ENCODE measurements at places on chromosomes 4 and X. TPM values are rescaled to one million over a fixed set of nuclear protein-coding genes. Genes with fewer than 3 reads are reported as not detected.

The SPANXN3 gene
- not detected for total RNA-seq

- peak; percentile 0 for DNase-seq
Observed at GRCh38 chrX:40644176-40644575, 3.2 kb downstream of the CXorf38 start.

DNA sequence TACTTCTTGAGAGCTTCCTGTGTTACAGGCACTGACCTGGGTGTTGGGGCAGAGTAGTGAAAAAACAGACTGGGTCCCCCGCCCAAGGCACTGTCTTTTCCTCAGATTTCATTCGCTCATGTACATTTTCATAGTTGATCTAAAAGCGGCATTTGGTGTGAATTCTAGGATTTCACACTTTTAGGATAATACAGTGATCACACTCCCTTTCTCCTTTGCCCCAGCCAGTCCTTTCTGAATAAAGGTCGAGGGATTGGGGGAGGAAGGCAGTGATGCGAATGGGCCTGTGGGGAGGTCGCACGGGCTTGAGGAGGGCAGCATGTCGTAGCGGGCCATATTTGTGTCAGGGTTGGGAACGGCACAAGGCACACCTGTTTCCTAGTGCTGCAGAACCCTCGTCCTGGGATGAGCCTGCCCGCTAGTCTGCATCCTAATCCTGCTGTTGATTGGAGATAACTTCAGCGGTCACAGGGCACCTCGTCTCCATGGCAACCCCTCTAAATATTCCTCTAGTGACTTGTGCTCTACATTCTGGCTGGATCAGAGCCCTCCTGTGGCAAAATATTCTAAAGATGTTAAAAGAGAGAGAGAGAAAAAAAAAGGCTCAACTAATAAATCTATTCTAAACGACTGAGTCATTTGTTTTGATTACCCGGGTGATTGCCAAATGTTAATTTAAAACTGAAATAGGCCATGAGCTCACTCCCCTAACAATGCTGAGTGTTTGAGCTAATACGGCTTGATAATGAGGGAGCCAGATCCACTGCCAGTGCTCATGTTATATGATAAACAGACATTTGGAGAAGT lies 21.8 kb downstream of the FHL1 start:
- DNase-seq, result peak; percentile 59

DNA sequence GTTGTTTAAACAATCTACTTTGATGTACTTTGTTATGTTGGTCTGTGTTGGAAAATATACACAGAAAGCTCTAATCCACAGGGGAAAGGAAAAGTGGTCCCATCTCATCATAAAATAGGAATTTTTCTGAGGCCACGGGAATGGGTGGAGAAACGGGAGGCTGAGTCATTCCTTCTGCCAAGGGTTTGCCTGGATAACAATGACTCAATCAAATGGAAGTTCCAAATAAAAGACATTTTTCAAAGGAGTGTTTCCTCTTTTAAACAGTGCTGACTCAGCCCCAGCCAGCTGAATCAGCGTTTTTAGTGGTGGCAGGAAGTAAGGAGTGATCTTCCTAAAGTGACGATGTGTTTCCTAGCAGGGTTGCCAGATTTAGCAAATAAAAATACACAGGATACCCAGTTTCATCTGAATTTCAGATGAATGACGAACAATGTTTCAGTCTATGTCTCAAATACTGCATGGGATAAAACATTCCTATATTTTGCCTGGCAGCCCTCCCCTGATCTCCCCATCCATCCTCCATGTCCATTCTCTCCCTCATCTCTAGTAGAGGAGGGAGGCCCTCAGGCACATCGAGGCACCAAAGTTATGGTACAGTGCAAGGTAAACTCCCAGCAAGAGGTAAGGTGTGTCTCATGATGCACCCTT lies 345.4 kb upstream of the GATB start:
- peak; percentile 98 for DNase-seq

GRCh38 chr4:167290678-167291077 lies 56.4 kb upstream of the SPOCK3 start:
- DNase-seq, result peak; percentile 15

The OPRPN gene
- not detected for total RNA-seq

DNA sequence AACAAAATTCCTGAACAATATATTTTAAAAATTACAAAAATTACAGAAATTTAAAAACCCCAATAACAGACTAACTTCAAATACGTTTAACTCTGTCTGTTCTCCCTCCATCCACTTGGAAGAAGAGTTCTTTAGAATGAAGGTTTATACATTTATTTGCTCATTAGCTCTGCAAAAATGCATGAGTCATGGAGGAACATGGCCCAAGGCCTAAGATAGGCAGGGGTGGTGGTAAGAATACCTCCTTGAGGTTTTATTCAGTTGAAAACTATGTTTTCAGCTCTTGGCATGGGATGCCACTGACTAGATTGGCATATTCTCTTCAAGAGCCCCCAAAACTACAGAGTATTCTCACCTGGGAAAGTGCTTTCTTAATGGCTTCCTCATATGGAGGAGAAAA lies 8.8 kb upstream of the LRRC66 start:
- DNase-seq, result peak; percentile 55

The CITED1 gene
- not detected for total RNA-seq

- DNase-seq, result no peak
Observed at GRCh38 chrX:104195489-104196084, 29.3 kb downstream of the FAM199X start.

GRCh38 chrX:19924285-19924684 lies 36.9 kb upstream of the SH3KBP1 start:
- DNase-seq, result no peak

GRCh38 chr4:132982151-132982550 lies 166.9 kb upstream of the PCDH10 start:
- peak; percentile 11 for DNase-seq

The QRFPR gene
- not detected for total RNA-seq

The NXF2 gene
- total RNA-seq, result not detected

The BEX3 gene
- 187 TPM for total RNA-seq

GRCh38 chrX:43589735-43590134 lies 66.4 kb upstream of the MAOA start:
- no peak for DNase-seq

DNA sequence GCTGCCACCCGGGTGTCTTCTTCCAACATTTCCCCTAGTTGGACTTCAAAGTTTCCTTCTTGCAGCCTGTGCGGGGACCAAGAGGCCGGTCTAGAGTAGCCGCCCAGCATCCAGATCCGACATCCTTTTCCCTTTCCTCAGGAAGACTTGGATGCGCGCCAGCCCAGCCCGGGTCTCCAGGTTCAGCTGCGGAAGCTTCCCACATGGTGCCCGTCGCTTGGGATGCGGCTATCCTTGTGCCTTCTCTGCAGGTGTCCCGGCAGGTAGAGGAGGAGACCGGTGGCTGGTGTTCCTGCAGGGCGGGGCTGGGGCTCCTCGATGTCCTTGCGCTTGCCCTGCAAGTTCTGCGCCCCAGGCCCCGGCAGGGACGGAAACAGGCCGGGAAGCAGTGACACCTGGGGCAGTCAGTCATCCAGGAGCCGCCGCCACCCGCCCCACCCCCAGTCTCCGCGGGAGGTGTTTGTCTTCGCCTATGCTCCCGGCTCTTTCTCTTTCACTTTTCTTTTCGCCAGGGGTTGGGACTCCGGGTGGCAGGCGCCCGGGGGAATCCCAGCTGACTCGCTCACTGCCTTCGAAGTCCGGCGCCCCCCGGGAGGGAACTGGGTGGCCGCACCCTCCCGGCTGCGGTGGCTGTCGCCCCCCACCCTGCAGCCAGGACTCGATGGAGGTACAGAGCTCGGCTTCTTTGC lies at the start of gene IL15:
TSS of gene IL15 (plus strand) at position 502 of the 689 bp plus-strand sequence. CDS start 82,882 bp downstream, outside the sequence.
- DNase-seq, result peak; percentile 62

The CFAP47 gene
- total RNA-seq, result 0.26 TPM

The TLR1 gene
- 0.60 TPM for total RNA-seq

GRCh38 chr4:37742149-37742548 lies 56.0 kb upstream of the RELL1 start:
- peak; percentile 33 for DNase-seq

GRCh38 chr4:99022566-99022965 lies 27.0 kb downstream of the METAP1 start:
- no peak for DNase-seq

DNA sequence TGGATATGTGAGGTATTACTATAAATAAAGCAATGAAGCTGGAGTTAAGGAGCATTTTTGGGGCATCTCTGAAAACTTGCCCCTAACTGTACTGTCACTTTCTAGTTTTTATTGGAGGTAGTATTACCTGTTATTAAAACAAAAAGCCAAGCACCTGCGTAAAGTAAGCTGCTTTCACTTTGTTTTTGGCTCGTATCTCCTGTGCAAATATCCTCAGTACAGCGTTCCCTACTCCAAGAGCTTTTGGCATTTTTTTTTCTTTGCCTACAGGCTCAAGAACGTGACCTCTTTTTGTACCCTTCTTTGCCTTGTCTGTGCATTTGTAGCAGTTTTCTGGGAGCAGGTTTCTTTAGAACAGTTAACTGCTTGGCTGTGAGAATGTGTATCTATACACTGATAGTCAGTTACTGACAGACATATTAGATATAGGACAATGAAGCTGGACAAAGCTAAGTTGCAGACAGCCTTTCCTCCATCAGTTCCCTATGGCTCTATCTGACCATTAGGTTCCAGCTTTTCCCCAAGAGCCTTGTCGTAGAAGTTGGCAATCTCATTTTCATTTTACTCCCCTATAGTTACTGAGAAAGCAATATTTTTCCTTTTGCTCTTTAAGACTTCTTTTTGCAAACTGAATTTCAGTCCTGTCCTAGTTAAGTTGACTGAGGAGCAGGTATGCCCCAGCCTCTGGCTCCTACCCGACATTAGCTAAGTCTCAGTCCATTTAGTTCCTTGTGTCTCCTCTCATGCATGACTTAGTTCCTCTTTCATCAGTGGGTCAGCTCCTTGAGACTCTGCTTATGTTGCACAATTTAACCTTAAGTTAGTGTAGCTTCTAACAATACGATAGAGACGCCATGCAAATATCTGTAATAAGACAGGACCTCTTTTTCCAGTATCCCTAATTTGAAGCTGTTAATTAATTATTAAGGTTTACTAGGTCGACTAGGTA lies 71.5 kb upstream of the HPRT1 start:
- no peak for DNase-seq

- no peak for DNase-seq
Observed at GRCh38 chr4:165716472-165716871, 156.6 kb upstream of the TLL1 start.

GRCh38 chr4:40228497-40229365 lies 31.9 kb downstream of the RHOH start:
- DNase-seq, result no peak

DNA sequence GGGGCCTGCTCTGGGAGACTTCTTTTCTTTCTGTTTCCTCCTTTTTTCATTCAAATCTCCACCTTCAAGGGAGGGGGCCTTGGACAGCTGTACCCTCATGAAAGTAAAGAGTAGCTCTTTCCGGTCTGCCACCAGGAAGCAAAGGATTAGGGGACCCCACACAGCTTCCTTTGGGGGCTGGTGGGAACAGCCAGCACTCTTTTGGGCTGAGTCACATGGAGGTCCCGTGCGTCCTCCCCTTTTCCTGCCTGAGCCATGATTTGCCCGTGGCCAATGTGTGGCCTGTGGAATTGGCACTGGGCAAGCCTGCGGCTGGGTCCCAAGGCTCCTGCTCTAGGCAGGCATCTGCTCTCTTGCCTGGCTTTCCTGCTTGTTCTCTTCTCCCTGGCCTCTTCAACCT lies 65.5 kb downstream of the FHDC1 start:
- no peak for DNase-seq

GRCh38 chr4:111985426-111985825 lies 159.8 kb upstream of the FAM241A start:
- no peak for DNase-seq
